ENCODE measurements at places on chromosomes 2 and 18.

DNA sequence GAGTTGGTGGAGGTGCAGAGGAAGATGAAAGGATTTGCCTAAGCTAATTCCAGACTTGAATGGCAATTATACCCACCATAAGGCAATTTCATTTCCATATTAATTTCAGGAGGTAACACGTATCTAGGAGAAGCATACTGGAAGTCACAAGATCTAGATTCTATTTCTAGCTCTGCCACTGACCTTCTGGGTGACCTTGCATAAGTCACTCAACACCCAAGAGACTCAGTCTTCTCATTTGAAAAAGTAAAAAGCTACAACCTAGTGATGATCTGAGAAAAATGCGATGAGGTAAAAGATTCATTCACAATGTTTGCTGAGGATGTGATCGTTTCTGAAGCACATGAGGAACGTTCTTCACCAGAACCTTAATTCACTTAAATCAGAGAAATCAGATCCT lies 55.9 kb downstream of the GRB14 start:
- DNase-seq: no peak

- no peak for DNase-seq
Measured at GRCh38 chr18:76380127-76380729, 114.8 kb downstream of the ZNF516 start.

DNA sequence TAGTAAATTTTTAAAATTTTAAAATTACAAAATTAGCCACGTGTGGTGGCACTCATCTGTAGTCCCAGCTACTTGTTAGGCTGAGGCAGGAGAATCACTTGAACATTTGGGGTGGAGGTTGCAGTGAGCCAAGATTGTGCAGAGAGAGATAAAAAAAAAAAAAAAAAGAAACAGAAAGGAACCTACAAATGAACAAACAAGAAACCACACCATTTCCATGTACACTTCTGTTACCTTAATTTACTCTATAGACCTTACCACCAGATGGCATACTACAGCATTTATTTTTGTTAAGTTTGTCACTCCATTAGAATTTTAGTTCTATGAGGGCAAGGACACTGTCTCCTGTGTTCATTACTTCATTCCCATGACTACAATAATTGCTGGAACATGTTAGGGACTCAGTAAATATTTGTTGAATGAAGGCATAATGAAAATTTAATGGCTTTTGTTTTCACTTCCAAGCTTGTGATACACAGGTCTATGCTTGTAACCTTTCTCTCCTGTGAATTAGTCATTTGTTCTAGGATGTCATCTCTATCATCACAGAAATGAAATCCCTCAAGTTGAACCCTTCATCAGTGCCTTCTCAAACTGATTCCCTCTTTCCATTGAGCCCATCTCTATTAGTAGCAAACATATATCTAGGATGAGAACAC lies 76.0 kb downstream of the ARHGAP15 start:
- no peak for DNase-seq

- no peak for DNase-seq
Measured at GRCh38 chr2:199955007-199955338, 318 bp downstream of the TYW5 start.

- no peak for DNase-seq
Measured at GRCh38 chr2:44886414-44886813, 55.1 kb upstream of the SIX3 start.

DNA sequence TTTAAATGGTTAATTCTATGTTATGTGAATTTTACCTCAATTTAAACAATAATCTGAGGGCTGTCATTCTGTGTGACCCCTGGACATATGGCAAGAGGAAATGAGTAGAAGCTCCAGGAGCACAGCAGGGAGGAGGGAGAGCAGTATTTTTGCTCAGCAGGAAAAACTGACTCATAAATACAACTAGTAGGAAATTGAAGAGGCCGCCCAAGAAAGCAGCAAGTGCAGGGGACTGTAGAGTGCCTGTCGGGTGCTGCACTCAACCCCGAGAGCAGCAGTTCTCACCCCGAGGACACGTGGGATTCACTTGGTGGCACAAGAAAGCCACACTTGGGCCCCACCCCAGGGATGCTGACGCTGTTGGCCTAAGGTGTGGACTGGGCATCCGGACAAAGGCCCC lies 60.8 kb downstream of the NPAS2 start:
- no peak for DNase-seq

- no peak for DNase-seq
Measured at GRCh38 chr18:49652881-49653724, 91.2 kb downstream of the LIPG start.

DNA sequence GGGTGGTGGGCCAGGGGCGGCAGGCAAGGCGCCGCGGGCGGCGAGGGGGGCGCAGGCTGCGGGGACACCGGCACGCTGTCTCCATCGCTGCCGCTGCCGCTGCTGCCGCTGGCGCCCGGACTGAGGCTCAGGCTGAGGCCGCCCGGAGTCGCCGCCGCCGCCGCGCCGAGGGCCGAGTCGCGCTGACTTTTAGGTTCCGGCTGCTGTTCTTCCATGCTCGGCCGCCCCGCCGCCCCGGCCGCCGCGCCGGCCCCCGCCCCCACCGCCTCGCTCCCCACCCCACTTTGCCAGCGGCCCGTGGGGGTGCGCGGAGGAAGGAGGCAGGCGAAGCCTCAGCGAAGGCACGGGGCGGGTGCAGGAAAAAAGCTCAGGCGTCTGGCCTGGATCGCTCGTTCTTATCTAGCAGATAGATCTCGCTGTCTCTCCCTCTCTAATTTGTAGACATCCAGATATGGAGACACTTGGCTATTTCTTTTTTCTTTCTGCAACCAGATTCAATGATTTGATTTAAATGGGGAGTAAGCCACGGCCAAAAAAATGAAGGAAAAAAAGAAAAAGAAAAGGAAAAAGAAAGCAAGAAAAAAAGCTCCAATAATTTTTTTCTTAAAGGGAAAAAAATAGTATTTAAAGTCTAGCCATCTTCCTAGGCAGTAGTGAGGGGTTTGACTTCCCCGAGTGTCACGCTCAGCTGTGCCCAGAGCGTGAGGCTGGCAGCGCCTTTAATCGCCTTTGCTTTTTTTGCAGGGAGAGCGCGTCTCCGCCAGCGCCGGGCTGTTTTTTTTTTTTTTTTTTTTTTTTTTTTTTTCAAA lies at the start of gene EN1:
Gene EN1 (minus strand): TSS at position 696 of the 809 bp plus-strand sequence. CDS start 481 bp downstream, at position 215.
- DNase-seq: no peak

GRCh38 chr2:127674241-127675209 lies 805 bp downstream of the LIMS2 start:
- DNase-seq: peak; percentile 15

DNA sequence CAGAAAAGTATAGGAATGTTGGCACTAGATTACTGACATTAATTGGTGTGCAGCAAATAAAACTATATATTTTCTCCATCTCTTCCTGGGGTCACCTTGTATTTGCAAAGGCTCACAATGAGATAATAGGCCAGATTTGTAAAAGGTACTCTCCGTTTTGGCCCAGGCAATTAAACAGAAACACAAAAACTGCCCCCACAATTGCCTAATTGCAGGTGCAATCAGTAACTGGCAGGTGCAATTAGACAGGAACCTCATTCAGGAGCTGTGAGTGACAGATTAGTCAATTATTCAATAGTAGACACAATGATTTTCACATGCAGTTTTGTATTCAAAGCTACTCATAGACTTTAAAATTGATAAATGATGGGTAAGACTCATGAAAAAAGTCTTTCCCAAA lies 451.4 kb upstream of the ID2 start:
- DNase-seq: no peak

DNA sequence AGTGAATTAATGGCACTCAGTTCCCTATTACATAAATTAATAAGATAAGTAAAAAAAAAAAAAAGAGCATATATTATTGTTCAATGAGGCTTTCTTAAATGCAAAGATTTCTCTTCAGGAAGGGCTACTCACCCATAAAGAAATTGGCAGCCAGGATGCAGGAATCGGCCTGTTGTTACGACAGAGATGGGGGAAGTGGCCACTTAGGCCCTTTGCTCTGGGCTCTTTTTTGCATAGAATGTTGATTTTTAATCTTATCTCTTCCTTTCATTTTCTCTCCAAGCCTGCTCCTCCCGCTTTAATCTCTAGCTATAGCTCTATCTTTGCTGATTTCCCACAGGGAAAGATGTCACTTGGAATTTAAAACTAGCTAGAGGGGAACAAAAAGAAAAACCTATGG lies 391.8 kb upstream of the CRIM1 start:
- DNase-seq: no peak

DNA sequence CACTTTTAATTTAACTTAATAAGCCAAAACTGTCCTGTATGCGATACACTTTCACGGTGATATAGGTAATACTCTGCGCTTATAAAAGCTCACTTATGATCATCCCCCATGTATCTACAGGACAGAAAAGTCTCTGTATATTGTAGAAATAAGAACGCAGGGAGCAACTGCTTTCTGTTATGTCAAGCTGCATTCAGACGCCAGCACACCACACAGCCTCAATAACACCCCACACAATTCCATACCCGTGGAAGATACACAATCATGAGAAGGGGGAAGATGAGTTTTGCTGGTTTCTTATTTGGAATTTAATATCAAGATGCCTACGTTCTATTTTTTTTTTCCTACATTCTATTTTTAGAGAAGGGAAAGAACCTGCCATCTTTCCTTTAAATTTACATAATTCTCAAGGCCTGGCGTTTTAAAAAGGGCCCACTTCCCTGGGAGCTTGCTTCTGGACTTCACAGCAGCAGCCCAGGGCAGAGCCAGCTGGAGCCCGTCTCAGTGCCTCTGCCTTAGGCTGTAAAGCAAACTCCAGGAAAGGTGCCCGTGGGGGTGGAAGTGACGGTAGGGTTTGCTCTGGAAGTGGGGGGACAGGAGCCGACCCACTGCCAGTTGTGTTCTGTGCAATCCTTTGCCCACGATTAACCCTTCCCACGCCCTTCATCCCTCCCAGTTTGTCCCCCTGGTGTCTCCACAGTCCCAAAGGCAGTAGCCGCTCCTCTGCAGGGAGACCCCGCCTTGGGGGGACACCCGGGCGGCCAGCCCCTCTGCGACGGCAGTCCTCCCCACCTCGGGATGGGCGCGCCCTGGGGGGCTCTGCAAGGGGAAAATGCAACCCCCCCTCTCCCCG lies 5.3 kb downstream of the PTGR3 start:
- no peak for DNase-seq

DNA sequence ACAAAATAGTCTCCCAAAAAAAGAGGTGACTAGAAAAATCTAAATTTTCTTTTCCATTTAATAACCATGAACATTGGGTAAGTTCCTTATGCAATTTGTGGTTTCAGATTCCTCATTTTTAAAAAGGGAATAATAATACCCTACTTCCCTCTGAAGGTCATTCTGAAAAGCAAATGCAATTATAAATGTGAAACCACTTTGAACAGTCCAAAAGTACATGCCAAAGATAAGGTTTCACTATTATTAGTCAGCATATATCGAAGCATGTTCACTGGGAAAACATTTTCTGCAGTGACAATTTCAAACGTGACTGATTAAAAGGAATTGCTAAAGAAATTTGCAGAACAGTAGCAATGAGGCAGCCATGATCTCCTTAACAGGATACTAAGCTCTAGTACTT lies 100.1 kb upstream of the RNF152 start:
- DNase-seq: no peak

DNA sequence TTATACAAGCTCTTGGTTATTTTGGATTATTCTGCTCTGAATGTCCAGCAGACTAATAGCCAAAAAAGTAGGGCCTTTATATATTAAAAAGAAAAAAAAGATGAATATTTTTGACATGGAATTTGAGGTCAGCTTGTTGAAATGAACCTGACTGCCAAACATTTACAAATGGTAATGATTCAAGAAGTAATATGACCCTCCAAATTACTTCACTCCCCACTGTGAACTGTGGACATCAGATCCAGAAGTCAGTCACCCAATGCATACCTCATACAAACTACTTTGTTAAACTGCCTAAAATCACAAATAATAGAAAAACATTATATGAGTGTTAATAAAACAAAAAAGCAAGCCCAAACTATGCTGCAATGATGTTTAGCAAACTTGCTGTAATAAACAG lies 10.0 kb downstream of the EPG5 start:
- DNase-seq: no peak

DNA sequence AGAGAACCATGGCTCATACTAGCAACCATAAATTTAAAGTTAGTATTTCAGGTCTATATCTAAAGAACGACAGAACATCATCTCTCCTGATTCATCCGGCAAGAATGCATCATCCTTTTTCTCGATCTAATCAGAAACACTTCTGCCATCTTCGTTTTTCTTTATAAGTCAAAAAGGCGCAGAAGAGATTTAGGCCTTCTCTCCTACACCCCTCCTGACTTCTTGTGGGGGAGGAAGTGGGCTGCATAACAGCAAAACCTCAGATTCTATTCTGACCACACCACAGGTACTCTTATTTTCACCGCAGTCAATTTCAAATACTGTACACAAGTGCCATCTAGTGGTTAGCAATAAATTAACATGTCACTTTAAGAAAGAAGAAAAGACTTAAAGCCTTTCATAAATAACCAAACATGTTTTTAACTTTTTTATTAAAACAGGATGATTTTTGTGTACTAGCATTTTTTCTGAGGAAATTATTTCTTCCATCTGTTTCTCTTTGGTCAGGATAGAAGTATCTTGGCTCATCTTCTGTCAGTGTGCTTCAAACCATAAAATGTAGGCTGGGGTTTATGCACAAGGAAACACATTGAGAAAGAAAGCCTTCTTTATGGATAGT lies 48.4 kb upstream of the PIK3C3 start:
- peak; percentile 70 for DNase-seq

GRCh38 chr2:224987733-224988132 lies 54.5 kb downstream of the DOCK10 start:
- no peak for DNase-seq

GRCh38 chr2:219871351-219871750 lies 243.9 kb downstream of the SLC4A3 start:
- no peak for DNase-seq

- DNase-seq: no peak
Measured at GRCh38 chr18:55654986-55655385, 67.0 kb upstream of the TCF4 start.

- no peak for DNase-seq
Measured at GRCh38 chr2:231357931-231358330, 37.6 kb upstream of the B3GNT7 start.

DNA sequence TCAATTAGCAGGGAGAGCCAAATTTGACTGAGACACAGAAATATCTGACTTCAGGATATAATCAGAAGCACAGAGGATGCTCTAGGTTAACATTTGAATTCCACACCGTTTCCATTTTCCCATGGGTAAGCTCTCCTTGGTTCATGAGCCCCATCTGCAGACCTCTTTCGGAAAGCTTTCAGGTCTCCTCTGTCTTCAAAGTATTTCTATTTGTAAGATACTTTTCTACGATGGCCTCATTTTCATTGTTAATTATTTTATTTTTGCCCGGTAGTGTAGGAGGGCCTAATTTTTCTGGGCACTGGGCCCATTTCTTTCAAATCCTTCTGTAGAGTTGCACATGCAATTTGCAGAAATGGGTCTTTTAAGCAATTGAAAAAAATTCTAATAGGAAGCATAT lies 53.8 kb downstream of the LRPPRC start:
- DNase-seq: no peak

GRCh38 chr2:84856787-84857186 lies 24.1 kb downstream of the TRABD2A start:
- DNase-seq: peak; percentile 50

DNA sequence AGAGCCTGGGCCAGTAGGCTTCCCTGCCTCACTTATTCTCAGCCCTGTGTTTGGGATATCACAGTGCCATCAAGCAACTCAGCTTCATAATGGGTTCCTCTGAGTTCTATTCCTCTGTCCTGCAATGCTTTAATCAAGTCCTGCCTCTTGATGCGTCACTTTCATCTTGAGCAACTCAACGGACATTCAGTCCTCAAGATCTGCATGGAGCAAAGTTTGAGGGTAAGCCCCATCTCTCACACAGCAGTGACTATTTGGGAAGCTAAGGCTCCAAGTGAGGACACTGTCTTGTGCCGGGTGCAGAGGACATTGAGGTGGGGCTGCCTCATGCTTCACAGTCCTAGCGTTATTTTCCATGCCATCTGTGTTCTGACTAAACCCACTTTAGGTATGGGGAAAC lies 50.9 kb upstream of the PLB1 start:
- DNase-seq: no peak

All from CD4-positive, alpha-beta T cell treated with Interferon alpha-2 for 1 hour (primary cell).